ENCODE measurements at places on chromosomes 16 and 17. TPM values are rescaled to one million over a fixed set of nuclear protein-coding genes. Genes with fewer than 3 reads are reported as not detected.

The CRHR1 gene
- 0.27 TPM for total RNA-seq

The IRX3 gene
- total RNA-seq: 3.2 TPM

The TBC1D3H gene
- total RNA-seq: not detected

The KRTAP2-2 gene
- not detected for total RNA-seq

The GNG13 gene
- not detected for total RNA-seq

The PABPN1L gene
- total RNA-seq: not detected

The TRPV2 gene
- 0.63 TPM for total RNA-seq

The DYNC1LI2 gene
- 51.9 TPM for total RNA-seq

The CASKIN1 gene
- 3.9 TPM for total RNA-seq

The SULT1A1 gene
- total RNA-seq: 5.0 TPM

The RNU2-1 gene
- not detected for total RNA-seq

The PIRT gene
- not detected for total RNA-seq

The SPATA32 gene
- total RNA-seq: 0.17 TPM

The SSTR5 gene
- 0.36 TPM for total RNA-seq

The CTRB2 gene
- not detected for total RNA-seq

The CCDC200 gene
- total RNA-seq: not detected

The PIGQ gene
- 28.6 TPM for total RNA-seq

The MYL4 gene
- total RNA-seq: not detected

The MYH13 gene
- total RNA-seq: not detected

The TP53TG3E gene
- not detected for total RNA-seq

The SKA2 gene
- 164 TPM for total RNA-seq

Data from A549 treated with CpdA at 1 μM for 4 hours (cell line).